ENCODE measurements at places on chromosomes 5 and 9. TPM values are rescaled to one million over a fixed set of nuclear protein-coding genes. Genes with fewer than 3 reads are reported as not detected.

The PCDHB16 gene
- 1.1 TPM for polyA plus RNA-seq

The PDZD2 gene
- polyA plus RNA-seq = 4.7 TPM

The TSLP gene
- 0.19 TPM for polyA plus RNA-seq

The PCDHA9 gene
- 0.24 TPM for polyA plus RNA-seq

The FGF1 gene
- polyA plus RNA-seq = 9.7 TPM

The FOXI1 gene
- polyA plus RNA-seq = 0.03 TPM

The GNAQ gene
- 34.0 TPM for polyA plus RNA-seq

The SEMA6A gene
- polyA plus RNA-seq = 55.9 TPM
